Myocyte (in vitro differentiated cells): ENCODE measurements at places on chromosomes 16 and 17. TPM values are rescaled to one million over a fixed set of nuclear protein-coding genes. Genes with fewer than 3 reads are reported as not detected.

DNA sequence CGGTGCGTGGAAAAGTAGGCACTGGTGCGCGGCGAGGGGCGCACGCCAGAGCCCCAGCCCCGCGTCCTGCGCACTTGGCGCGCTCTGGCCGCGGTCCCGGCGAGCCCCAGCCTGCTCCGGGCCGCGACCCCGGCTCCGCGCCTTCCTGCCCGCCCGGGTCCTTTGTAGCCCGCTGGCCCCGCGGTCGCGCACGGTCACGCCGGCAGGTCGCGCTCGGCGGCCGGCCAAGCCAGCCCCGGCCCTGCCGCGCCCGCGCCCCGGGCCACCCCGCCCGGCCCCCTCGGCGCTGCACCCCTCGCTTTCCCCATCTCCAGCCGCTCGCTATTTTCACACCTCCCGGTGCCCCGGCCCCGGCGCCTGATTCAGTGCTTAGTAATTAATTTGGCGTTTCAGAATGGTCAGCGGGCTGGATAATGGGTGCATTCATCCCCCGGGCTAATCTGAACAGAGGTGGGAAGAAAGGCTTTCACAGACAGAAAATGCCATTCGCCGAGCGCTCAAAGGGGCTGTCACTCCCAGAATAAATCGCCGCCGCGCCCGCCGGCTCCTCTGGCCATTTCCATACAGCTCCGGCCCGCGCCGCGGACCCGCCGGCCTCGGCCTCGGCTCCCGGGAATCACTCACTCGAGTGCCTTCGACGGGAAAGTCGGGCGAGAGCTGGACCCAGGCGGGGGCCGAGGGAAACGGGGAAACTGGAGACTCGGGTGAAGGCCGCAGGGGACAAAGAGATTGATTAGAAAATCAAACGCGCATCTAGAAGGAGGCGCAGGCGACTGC is 17.8 kb upstream of the NTN1 start:
- DNase-seq = no peak

GRCh38 chr17:71966459-71967313 is 154.1 kb upstream of the SOX9 start:
- DNase-seq = peak; percentile 31

DNA sequence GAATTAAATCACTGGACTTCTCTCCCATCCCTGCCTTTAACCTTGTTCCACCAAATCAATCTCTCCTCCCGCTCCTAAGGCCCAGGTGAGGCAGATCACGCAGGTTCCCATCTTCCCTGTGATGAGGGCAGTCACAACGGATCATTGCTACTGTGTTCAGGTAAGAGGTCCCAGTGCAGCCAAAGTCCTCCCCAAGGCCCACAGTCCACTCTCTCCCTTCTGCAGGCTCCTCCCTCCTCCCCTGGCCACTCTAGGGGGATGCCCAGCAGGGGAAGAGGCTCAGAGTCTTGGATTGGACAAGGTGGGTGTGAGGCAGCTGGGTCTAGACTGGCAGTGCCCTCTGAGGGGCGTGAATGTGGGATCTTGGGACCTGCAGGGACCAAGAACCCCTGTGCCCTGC is 2.6 kb upstream of the ADGRG3 start:
- DNase-seq = no peak

The CEP112 gene
- total RNA-seq = 22.7 and 35.3 TPM in 2 replicates

The ST6GALNAC1 gene
- 0.21 TPM in 1 of 2 replicates, not detected in the other for total RNA-seq

GRCh38 chr16:55754056-55754455 is 78.8 kb downstream of the CES1 start:
- no peak for DNase-seq

- no peak for DNase-seq
Measured at GRCh38 chr16:1770328-1771187, 785 bp downstream of the NME3 start.

- no peak for DNase-seq
Measured at GRCh38 chr17:48427598-48427997, 2.4 kb downstream of the SKAP1 start.

GRCh38 chr17:68539548-68540467 is 27.6 kb downstream of the PRKAR1A start:
- DNase-seq = no peak

- DNase-seq = no peak
Measured at GRCh38 chr17:68511254-68511670, 968 bp upstream of the PRKAR1A start.

DNA sequence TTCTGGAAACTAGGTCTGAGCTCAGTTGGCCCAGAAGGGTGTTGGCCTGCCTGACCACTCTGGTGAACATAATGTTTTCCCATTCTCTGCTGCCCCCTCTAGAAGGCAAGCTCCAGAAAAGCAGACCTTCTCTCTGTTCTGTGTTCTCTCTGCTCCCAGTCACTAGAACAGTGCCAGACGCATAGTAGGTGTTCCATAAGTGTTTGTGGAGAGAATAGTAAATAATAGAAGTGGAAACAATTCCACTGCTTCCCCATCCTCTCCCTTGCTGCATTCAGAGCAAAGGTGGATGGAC is 32.2 kb upstream of the ETV4 start:
- no peak for DNase-seq

DNA sequence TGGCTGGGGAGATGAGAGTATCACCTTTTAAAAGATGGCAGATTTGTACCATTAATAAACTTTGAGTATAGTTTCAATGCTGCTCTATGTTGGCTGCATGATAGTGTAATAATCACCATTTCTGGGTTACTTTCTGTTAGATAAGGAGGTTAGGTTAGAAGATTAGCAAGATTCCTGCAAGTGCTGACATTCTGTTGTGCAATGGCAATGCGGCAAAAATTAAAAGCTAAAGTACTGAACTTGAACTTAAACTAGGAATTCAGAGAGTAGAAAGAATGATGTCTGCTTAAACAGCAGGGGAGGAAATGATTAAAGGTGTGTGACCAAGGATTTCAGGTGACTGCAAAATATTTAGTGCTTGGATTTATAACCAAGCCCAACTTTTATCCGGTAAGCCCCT is 399.8 kb upstream of the MON1B start:
- DNase-seq = no peak

DNA sequence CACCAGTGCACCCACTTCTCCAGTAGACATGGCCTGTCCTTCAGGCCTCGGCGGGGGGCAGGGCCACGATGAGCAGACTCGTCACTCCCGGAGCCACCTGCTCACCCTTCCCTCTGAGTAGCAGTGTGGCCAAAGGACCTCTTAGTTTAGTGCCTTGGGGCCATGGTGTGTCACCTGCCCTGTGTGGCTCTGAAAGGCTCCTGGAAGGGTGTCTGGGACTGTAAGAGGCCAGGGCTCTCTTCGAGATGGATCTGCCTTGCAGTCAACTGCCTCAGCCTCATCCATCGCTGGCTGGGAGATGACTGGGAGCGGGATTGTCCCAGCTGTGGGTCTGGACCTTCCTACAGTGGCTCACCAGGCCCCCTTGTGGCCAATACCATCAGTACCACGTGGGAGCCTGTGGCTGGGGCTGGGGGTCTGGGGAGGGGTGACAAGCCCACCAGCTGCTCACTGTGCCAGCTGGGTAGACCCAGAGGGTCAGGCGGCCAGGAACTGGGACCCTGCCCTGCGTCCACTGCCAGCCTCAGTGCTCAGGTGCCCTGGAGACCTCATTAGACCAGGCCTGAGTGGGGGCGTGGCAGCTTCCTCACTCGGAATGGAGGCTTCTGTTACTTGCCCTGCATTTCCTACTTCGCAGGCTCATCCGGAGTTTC is 133.4 kb downstream of the OR1D5 start:
- peak; percentile 25 for DNase-seq

DNA sequence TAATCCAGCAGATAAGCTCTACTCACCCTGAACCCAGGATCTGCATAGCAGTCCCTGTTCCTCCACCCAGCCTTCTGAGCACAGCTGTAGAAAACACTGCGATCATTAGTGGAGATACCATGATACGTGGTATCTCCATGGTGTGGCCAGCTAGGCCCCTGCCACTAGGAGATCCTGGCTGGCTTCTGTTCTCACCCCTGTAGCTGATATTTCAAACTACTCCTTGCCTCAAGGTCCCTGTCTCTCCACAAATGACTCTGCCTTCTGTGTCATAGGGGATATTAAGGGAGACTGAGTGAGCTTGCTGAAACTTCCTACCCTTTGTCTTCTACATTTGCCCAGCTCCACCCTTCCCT is 44.3 kb downstream of the ERN1 start:
- DNase-seq = no peak

The TP53TG3F gene
- not detected in 2 replicates for total RNA-seq
